NCI-H774 (cell line): ENCODE measurements at places on chromosomes 4 and X.

DNA sequence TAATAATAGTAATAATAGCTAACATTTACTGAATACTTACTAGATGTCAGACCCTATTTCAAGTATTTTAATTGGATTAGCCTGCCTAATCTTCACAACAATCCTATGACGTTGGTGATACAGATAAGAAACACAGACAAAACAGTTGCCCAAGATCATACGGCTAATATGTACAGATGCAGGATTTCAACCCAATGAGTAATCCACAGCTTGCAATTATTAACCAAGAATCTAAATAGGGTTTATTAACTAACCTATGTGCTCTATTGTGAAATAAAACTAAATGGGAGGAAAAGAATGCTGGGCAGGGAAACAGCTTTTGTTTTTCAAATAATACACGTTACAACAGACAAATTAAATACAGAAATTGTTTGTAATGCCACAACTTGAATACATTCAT lies 23.4 kb downstream of the FBXO8 start:
- DNase-seq: no peak

GRCh38 chr4:184439856-184440594 lies 34.3 kb downstream of the IRF2 start:
- DNase-seq: no peak

DNA sequence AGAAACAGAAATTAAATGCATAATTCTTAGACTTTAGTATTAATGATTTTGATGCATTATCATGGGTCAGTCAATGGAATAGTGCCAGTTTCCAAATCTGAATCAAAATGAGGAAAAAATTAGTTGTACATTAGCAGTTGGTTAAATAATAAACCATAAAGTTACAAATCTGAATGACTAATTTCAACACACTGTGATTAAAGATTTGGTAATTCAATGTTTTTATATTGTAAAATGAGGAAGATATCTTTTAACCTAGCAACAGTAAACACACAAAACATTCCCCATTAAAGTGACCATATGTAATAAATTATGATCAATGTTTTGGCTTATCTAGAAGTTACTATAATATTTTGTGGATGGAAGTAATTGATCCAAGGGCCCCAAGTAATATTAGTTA lies 1.6 kb downstream of the FBXO8 start:
- no peak for DNase-seq

DNA sequence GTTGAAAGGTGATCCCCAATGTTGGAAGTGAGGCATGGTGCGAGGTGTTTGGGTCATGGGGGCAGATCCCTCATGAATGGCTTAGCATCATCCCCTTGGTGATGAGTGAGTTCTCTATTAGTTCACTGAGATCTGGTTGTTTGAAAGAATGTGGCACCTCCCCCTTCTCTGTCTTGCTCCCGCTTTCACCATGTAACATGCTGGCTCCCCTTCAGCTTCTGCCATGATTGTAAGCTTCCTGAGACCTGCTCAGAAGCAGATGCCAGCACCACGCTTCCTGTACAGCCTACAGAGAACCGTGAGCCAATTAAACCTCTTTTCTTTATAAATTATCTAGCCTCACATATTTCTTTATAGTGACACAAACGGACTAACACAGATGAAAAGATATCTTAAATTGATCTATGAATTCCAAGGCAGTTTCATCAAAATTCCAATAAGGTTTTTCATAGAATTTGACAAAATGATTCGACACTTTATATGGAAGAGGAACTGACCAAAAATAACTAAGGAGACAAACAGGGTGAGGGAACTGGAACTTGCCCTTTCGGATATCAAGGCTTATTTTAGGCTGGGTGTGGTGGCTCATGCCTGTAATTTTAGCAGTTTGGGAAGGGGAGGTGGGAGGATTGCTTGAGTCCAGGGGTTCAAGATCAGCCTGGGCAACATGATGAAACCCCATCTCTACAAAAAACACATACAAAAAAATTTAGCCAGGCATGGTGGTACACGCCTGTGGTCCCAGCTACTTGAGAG lies 56.9 kb upstream of the OGT start:
- DNase-seq: no peak

GRCh38 chrX:10146346-10146745 lies 10.4 kb upstream of the CLCN4 start:
- no peak for DNase-seq

DNA sequence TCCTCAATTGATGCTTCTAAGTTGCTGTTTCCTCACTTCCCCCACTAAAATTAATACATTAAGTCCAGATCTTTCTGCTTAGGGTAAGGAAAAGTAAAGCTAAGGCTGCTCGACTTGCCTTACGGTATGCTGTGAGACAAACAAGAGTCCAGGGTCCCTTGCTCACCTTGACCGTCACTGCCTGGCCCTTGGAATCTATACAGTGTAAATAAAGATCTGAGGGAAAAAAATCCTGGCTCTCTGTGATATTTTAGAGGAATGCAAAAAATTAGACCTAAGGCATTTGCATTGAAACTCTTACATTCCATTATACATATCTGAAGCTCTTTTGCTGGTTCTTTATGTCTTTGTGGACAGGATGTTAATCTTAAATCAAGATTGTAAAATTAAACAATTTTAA lies 129.6 kb upstream of the HCCS start:
- no peak for DNase-seq
